RKO (cell line): ENCODE measurements at places on chromosomes 3 and 15.

DNA sequence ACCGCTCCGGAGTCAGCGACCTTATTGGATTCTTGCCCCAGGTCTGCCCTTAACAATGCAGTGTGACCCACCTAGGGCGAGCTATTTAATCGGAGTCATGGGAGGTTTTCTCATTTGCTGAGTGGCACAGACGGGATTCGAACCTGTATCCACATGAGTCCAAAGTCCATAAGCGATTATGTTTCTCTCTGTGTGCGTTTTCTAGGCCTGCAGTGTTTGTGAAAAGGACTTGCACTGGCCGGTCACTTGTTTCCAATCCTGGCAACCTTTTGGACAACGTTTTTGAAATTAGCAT, 691 bp upstream of the HDGFL3 start:
- DNase-seq = no peak

- DNase-seq = no peak
These were observed 8.2 kb downstream of the RUBCN start for GRCh38 chr3:197728487-197728886.

GRCh38 chr3:31353166-31353565, 179.6 kb upstream of the STT3B start:
- DNase-seq = no peak

- no peak for DNase-seq
These were observed 61.5 kb downstream of the NUP210 start for GRCh38 chr3:13358643-13359042.

- DNase-seq = no peak
These were observed 386.6 kb downstream of the DIPK2A start for GRCh38 chr3:144358191-144358590.

GRCh38 chr3:37753428-37753827, 108.3 kb upstream of the CTDSPL start:
- DNase-seq = no peak
